ENCODE measurements at places on chromosomes 13 and 19.
A peak's percentile ranks its signal among the peaks of the same experiment; 100 is the strongest.

GRCh38 chr19:3359015-3359918, 7.1 kb upstream of the NFIC start:
- no peak for DNase-seq

- no peak for DNase-seq
These were observed 1.1 kb downstream of the TSSK6 start for GRCh38 chr19:19514215-19514657.

DNA sequence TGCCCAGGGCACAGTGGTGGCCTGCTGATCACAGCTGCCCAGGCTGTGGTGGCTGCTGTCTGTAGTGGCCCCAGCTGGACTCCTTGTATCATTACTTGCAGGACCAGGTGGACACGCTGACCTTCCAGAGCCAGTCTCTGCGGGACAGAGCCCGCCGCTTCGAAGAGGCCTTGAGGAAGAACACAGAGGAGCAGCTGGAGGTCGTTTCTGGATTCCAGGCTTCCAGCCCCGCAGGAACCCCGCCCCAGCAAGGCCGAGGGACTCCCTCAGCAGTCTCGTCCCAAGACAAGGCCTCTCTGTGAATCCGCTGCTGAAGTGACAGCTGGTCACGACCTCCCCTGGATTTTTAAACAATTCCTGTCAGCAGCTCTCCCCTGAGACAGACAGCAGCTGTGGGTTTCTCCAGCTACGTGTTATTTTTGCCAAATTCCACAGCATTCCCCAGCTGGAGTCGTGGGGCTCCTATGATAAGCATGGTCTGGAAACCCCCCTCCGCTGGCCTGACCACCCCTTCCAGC, 98.3 kb downstream of the SLC7A1 start:
- peak; percentile 42 for DNase-seq

GRCh38 chr13:62296812-62297211, 881.2 kb upstream of the PCDH20 start:
- DNase-seq = no peak

GRCh38 chr13:41716236-41716635, 244.7 kb downstream of the VWA8 start:
- no peak for DNase-seq

DNA sequence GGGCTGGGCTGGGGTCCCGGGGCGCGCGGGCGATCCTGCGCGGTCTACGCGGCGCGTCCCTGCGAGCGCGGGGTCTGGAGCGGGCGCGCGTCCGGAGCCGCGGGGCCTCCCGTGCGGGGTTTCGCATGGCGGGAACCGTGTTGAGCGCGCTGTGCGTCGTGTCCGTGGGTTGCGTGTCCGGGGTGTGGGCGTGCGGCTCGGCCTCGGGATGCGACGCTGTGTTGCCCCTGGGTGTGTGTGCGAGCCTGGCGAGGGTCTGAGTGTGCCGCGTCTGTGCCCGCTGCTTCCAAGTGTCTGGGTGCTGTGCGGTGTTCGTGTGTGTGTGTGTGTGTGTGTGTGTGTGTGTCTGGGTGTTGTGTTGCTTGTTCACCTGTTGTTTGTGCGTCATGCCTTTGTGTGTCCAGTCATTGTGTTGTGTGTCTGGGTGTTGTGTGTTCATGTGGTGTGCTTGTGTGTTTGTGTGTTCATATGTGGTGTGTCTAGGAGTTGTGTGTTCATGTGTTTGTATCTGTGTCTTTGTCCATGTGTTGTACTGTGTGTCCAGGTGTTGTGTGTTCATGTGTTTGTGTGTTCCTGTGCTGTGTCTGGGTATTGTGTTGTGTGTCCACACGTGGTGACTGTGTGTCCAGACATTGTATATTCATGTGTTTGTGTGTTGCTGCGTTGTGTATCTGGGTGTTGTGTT, 552 bp downstream of the PLK5 start:
- DNase-seq = no peak

GRCh38 chr19:27966390-27966816, 1246.5 kb downstream of the UQCRFS1 start:
- DNase-seq = no peak

- DNase-seq = no peak
These were observed 26.8 kb upstream of the MTIF3 start for GRCh38 chr13:27476943-27477703.

DNA sequence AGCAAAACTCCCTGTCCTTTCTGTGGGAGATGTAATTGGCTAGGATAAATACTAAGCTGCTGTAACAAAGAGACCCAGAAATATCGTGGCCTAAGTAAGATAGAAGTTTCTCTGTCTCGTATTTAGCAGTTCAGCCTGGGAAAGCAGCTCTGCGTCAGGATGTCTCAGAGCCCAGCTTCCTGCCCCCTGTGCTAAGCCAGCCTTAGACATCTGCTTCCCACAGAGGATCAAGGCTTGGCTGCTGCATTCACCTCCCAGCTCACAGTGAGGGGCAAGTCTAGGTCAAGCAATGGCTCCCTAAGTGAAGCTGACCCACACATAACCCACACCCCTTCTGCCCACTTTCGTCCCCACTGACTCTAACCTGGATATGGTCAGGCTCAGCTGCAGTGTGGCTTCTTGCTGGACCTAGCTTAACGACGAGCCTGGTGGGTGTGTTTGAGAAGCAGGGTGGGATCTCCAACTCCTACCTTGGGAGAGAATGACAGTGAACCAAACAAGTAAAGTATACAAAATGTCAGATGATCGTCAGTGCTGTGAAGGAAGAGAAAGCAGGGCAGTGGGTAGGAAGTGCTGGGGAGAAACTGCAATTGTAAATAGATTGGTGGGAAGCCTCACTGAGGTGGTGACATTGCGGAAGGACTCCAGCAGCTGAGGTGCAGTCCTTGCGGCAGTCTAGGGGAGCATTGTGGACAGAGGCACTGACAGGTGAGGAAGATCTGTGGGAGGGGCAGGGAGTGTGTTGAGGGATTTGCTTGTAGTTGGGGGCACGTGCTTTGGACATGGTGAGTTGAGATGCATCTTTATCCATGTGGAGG, 82.9 kb downstream of the TNFRSF19 start:
- no peak for DNase-seq

All from neural crest cell (in vitro differentiated cells).